ENCODE measurements at places on chromosomes 6 and 20.

GRCh38 chr6:37938909-37939308 lies 119.4 kb downstream of the ZFAND3 start:
- DNase-seq: no peak

DNA sequence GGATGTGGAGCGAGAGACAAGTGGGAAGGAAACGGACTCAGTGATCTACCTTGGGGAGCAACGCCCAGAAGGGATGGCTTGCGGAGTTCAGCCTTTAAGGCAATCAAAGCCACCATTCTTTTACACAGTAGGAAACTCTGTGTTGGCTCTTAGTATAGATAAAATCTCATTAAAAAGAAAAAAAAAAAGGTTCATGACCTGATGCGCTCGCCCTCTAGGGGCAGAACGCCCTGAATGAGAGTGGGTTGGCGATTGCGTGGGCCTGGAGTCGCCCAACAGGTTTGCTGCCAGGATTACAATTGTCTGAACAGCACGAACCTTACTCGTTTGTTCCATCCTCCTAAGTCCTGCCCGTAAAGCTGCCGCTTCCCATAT lies 1.2 kb downstream of the TPD52L1 start:
- peak; percentile 16 for DNase-seq

DNA sequence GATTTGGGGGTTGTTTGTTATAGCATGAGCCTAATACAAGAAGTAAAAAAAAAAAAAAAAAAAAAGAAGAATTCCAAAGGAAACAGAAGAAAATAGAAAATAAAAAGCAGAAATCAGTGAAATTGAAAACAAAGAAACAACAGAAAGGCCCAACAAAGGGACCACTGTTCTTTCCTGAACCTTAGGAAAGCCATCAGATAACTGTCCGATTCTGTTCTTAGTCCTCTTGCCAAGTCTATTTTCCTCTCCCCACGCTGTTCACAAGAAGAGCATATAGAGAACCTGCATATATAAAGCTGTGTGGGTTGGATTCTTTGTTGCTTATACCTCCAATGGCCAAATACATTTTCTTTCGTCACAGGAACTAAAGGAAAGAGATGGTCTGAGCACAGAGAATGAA lies 38.0 kb upstream of the IPCEF1 start:
- DNase-seq: no peak

DNA sequence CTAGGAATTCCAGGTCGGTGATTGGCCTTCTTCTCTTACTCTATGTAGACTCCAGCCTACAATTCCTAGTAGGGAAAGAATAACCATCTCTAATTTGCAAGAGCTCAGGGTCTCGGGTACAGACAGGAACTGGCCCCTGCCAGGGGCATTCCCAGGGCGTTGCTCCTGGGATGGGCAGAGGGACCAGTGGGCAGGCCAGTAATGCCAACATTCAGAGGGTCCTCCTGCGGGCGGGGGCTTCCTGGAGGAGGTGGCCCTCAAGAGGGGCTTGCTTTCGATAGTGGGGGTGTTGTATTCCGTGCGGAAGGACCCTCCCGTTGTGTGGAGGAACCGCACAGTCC lies 129.8 kb upstream of the PRND start:
- DNase-seq: no peak

DNA sequence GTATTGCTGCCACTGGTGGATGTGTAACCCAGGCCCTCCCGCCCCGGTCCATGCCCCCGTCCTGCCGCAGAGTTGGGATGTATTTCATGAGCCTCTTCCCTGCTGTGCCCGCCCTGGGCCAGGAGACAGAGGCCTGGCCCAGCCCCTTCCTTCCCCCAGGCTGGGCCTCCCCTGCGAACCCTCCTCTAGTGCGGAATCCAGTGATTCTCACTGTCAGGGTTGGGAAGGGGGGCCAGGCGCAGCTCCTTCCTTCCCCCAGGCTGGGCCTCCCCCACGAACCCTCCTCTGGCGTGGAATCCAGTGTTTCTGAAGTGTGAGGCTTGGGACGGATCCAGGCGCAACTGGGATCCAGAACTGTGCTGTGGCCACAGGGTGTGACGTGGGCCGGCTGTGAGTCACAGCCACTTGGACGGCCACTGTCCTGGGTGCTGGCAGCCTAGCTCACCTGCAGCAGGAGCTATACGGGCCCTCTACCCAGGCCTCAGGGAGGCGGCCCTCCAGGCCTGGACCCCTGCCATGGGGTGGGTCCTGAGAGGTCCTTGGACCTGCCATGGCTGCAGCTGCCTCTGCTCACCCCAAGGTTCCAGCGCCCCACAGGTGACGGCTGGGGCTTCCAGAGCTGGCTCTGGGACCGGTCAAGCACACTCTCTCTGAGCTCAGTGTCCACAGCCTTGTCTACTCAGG lies 28.3 kb downstream of the COL20A1 start:
- no peak for DNase-seq

GRCh38 chr20:38143646-38144554 lies 21.2 kb downstream of the TGM2 start:
- no peak for DNase-seq

DNA sequence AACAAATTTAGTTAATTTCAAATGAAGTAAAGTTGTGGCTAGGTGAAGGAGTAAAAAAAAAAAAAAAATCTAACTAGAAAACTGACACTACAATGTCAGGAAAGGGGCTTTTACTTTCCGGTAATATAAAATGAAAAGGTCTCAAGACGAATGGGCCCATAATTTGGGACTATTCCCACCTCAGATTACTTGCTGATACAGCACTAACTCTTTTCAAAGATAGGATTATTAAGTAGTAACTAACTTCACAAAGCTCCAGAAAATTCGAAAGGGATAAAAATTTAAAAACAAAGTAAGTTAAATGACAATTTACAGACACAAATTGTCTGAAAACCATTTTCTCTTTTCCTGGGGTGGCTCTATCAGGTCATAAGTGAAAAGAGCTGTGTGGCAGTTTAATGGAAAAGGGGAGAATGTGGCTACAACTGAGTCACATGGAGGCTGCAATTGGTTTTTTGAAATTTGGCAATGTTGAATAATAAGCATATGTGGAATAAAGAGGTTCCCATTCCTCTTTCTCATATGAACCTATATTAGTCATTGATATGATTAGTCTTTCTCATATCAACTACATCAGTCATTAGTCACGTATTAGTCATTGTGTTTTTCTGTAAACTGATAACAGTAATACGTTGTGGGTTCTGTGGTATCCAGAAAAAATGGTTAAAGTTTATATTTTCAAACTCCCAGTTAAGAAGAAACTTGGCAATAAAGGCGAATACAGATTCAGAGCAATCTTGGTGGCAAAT lies 78.0 kb downstream of the RWDD2A start:
- peak; percentile 12 for DNase-seq

- DNase-seq: no peak
Observed at GRCh38 chr6:33064723-33065122, 8.7 kb downstream of the HLA-DPA1 start.

- DNase-seq: no peak
Observed at GRCh38 chr6:35833536-35833935, 28.4 kb downstream of the LHFPL5 start.

DNA sequence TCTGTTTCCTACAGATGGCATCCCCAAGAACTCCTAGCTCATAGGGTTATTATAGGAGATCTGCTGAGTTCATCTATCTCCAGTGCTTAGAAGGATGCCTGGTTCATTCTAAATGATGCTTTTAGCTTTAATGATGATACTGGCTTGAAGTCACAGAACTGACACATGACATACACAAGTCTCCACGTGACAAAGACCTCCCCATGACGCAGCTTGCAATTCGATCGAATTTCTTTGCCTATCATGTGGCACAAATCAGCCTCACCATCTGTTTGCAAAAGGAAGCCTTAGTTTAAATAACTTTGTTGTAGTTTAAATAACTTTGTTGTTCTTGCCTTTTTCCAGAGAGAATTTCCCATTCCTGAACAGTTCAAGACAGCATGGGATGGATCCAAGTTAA lies 44.1 kb upstream of the FAM8A1 start:
- DNase-seq: no peak

DNA sequence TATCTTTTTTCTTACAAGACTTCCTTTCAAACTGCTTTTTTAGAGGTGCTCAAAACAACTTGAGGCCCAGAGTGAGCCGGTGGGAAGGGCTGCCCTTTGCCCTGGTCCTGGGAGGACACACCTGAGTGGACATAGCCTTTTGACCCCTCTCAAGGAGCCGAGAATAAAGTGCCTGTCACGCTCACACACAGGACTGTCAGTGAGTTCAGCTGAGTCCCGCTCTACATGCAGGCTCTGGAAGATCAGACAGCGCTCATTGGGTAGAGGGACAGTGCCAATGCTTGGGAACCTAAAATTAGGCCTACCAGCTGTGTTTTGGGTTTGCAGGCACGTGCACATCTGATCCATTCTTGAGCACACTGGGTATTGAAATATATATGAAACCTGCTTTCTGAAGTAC lies 387.8 kb downstream of the CD83 start:
- DNase-seq: no peak

- peak; percentile 39 for DNase-seq
Observed at GRCh38 chr20:20546402-20546801, 166.0 kb downstream of the RALGAPA2 start.

- DNase-seq: no peak
Observed at GRCh38 chr20:235891-236290, 8.8 kb downstream of the DEFB129 start.

DNA sequence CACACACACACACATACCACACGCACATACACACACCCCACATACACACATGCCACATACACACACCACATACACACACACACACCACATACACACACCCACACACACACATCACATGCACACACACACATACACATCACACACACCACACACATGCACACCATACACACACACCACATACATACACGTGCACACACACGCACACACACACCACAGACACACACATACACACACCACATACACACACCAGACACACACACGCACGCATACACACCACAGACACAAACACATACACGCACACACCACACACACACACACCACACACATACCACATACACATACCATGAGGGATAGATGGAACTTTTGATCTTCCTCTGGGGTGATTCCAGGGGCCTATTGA lies 90.2 kb downstream of the DLGAP4 start:
- no peak for DNase-seq

GRCh38 chr20:24487648-24488047 lies 18.2 kb downstream of the SYNDIG1 start:
- no peak for DNase-seq

DNA sequence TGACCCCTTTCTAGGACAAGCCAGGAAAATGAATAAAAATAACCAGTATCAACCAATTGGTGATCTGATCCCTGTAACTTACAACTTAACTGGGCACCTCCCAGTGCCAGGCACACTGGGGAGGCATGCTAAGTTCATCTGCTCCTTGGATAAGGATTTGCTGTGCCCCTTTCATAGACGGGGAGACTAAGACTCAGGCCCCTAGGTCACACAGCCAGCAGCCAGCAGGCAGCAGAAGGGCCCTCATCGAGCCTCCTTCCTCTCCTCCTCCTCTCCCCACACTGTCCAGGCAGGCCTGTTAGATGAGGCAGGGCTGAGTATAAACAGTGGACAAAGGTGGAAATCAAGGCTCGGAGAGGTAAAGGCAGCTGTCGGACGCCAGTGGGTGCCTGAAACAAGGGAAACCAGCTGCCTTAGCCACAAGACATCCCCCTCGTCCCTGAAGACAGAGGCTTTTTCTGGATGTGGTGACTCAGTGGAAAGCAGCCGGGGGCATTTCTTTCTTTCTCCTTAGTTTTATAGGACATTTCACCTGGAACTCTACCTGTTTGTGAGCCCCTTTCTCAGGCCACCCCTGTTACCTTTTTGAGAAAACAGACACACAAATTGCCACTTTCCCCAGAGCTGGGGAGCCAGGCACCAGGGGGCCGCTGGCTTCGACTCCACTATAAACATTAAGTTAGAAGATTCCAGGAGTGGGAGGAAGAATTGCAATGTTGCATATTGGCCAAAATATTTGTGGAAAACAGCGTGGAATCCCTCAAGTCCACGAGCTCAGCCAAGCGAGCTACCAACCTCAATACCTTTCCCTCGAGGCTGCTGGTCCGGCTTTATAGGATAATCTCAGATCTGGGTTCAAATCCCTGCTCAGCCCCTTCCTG lies 166.0 kb downstream of the PREX1 start:
- no peak for DNase-seq
